ENCODE measurements at places on chromosomes 11 and 22.

DNA sequence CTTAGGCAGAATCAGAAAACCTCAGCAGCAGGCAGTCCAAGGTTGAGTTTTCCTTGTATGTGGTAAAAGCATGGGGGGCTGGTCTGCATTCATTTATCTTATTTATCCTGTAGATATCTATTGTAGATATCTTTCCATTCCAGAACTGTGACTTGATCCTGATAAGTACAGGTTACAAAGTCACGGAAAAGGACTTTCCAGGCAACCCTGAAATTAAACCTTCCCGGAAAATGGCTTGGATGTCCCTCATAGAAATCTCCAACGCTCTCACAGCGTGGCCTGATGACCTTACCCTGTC is 48.8 kb upstream of the MYO18B start:
- no peak for DNase-seq

DNA sequence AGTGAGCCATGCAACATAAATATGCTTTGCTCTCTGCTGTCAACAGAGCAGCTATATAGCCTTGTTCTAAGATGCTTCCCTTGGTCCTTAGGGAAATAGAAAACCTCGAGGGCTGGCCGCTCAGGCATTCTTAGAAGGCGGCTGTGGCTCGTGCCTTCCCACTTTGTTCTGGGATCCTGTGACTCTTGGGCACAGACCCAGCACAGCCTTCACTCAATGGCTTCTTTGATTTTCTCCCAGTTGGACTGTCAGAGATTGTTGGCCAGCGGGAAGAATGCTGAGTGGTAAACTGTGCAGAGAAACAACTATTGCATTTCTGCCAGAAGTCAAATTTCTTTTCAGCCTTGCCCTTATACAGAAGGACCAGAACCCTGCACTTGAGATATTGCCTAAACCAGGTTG is 9.5 kb upstream of the MICAL2 start:
- DNase-seq: no peak

DNA sequence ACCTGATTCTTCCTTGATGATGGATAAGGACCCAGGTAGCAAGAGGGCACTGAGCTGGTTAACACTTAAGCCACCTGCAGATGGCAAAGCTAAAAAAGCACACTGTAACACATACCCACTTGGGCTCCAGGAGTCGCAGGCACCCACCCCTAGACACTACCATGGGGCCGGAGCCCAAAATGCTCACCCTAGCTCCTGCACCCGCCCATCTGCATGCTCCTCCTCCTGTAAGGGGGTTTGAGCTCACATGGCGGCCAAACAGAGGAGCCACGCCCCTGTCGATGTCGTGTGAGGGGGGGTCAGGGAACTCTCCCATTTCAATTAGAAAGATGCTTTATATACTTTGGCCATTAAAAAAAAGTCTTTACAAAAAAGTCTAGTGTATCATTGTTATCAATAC is 370.7 kb downstream of the DLG2 start:
- DNase-seq: no peak

- no peak for DNase-seq
Observed at GRCh38 chr11:19395050-19395449, 154.3 kb upstream of the E2F8 start.

- DNase-seq: no peak
Observed at GRCh38 chr11:8083088-8083395, 2.0 kb downstream of the TUB start.

GRCh38 chr22:48335442-48336139 is 1492.1 kb downstream of the BRD1 start:
- no peak for DNase-seq

- no peak for DNase-seq
Observed at GRCh38 chr11:488992-489391, 18.1 kb downstream of the RNH1 start.

DNA sequence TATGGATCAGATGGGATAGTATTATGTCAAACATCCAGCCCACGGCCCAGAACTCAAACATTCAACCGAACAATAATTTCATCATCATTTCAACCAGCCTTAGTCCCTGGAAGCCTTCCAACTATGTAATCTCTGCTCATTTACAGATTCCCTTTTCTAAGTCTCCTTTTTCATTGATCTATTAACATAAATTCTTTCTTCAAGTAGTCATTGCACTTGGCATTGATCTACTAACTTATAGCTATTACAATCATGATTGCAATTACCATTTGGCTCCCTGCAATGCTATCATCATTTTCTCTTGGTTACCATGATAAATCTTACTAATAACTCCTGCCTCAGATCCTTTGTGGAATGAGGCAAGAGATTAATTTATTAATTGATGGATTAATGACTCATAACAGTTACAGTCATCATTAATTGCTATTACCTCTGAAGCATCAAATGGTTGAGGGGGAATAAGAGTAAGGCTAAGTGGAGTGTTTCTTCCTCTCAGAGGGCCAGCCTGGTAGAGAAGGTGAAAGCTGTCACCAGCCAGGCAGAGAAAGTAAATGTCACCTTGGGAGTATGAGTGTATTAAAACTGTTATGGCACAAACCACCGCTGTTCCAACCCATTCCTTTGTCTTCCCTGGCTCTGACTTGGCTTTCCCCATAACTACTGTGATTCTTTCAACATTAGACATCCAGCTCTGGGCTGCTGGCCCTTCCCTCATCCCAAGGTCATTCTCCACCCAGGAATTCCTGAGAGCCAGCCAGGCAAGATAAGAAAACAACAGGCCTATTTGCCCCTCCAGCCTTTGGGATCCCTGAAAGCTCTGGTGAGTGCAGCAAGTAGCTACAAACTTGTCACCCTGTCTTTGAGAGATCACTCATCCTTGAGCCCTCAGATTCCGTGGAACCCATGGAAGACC is 174.7 kb downstream of the RRAS2 start:
- no peak for DNase-seq

- DNase-seq: no peak
Observed at GRCh38 chr11:33507967-33508366, 192.7 kb downstream of the C11orf91 start.

DNA sequence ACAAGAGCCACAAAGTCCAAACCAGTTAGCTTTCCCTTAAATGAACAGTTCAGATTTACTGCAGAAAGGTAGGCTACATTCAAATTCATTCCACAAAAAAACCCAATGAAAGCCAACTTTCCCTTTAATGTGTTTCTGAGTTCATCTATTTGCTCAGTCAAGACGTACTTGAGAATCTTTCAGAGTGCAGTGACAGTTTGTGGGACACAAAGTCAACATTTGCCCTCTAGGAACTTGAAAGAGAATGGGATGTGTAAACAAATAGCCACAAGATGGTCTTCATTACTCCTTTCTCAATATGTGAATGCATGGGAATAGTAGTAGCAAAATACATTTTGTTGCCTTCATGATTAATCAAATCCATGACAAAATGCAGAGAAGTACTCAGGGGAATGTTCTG is 15.8 kb downstream of the RTCB start:
- DNase-seq: no peak

- peak; percentile 42 for DNase-seq
Observed at GRCh38 chr11:99739464-99740089, 718.8 kb downstream of the CNTN5 start.

GRCh38 chr11:77407613-77408012 is 66.3 kb downstream of the PAK1 start:
- DNase-seq: peak; percentile 40

DNA sequence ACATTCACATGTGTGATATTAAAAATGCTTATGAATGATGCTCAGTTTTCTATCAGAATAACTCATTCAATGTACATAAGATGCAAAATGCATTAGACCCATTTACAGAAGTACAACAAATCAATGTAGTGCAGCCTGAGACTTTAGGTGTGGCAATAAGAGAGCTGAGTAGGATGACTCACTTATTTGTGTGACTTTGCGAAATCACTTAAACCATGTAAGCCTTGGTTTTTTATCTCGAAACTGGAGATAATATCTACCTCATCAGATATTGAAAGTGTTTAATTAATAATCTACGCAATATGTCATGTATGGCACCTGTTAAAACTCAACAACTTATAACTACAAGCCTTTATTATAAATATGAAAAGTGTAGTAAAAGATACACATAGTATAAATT is 105.7 kb upstream of the LUZP2 start:
- DNase-seq: no peak

- DNase-seq: no peak
Observed at GRCh38 chr11:71139516-71140205, 112.7 kb downstream of the SHANK2 start.

DNA sequence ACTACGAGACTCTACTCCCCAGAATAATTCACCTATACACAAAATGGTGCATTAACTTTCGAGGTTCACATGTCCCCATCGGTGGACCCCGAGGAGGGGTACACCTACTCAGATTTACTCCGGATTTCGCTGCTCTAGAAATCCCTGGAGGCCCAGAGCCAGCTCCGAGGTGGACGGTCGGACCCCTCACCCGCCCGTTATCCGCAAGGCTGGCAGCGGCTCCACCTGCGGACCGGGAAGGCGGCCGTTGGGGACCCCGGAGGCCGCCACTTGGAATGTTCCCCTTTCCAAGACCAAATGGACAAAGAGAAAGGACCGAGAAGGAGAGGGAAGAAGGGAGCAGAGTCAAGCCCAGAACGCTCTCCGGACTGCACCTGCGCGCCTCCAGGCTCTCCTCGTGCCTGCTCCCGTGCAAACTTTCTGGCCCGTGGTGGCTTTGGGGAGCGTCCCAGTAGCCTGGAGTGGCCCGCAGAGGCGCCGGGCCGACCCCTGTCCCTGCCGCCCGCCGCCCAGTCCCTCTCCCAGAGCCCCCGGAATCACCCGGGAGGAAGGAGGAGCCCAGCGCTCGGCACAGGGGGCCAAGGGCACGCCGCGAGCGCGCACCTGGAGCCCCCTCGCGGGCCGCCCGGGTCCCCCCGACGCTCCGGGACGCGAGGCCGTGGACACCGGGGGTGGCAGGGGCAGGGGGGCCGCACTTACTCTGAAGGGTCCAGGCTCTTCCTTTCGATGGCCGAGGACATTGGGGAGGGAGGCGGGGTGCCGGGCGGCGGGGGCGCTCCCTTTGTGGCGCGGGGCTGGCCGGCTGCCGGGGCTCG is 23.0 kb downstream of the LMO2 start:
- DNase-seq: no peak

DNA sequence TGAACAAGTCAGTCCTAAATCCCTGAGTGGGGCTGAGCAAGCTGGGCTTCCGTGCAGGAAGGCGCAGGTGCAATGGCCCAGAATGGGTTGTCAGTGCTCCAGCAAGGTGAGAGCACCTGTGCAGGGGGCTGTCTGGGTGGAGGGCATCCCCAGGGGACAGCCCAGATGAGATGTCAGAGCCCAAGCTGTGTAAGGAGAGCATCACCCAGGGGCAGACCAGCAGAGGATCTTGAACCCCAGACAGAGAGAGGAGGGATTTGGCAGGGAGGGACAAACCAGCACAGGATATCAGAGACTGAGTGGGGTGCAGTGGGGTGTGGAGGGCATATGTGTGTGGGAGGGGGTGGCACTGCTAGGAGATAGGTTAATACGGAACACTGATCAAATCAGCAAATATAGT is 114.9 kb upstream of the TMEM45B start:
- DNase-seq: no peak

DNA sequence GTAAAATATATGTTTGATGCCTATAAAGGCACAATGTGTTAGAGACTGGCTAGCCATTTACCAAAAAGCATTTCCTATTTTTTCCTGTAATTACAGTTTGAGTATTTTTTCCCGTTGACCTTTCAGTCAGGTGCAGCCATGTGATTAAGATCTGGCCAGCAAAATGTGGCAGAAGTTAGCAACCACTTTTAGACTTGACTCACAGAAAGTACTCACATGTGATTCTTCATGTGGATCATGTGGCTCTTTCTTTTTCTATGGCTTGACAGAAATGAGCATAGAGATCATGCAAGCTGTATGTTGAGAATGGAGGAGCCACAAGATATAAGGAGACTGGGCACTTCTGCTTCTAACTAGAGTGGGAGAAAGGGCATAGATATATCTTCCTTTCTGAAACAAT is 27.3 kb upstream of the RAB38 start:
- no peak for DNase-seq

DNA sequence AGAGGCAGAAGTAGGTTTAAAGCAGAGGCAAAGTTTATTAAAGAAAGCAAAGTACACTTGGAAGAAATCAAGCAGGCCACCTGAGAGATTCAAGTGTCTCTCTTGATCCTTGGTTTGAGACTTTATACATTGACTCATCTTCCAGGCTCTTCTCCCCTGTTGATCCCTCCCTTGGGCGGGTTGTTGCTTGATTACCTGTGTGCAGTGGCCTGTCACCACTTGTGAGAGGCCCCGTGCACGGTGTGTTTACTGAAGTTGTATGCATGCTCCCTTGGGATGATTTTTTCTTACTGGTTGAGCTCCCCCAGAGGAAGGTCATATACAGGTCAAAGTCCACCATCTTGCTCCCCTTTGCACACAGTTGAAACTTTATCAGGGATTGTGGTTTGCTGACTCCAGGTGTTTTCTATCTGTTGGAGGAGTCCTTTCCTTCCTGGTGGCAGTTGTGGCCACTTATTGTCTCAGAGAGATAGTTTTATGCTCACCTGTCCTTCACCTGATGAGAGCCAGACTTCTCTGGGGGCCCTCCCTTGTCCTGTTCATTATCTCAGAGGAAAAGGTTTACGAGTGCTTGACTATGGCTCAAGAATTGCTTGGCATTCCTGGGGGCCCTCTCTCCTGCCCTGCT is 16.3 kb upstream of the RBMXL2 start:
- no peak for DNase-seq

GRCh38 chr11:12914400-12914912 is 94.7 kb upstream of the RASSF10 start:
- peak; percentile 49 for DNase-seq

- DNase-seq: no peak
Observed at GRCh38 chr22:35310556-35311550, 11.2 kb downstream of the TOM1 start.

GRCh38 chr11:112085822-112086421 is 634 bp downstream of the TIMM8B start:
- DNase-seq: no peak

- no peak for DNase-seq
Observed at GRCh38 chr11:910044-910588, 494 bp downstream of the CHID1 start.

GRCh38 chr11:68213135-68213515 is at the start of gene KMT5B:
Gene KMT5B, minus strand, starts transcription at chr11:68213296. Its CDS starts 23,220 bp downstream, at chr11:68190076.
- peak; percentile 81 for DNase-seq

- DNase-seq: no peak
Observed at GRCh38 chr11:34233215-34233614, 124.6 kb downstream of the ABTB2 start.

DNA sequence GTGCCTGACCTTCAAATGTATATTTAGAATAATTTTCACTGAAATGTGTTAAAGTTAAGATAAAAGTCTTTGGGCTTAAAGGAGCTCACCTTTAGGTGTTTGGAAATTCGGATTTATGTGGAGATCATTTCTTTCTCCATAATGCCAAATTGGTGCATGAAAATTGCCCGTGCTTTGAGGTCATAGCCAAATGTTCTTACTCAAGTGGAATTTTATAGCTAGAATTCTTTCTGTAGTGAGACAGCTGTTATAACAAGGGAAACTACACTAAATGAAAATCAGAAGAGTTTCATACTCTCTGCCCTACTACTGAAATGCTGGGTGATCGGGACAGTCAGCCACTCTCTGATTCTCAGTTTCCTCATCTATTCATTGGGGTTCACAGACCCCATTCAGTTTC is 89.5 kb upstream of the DBX1 start:
- DNase-seq: no peak

- no peak for DNase-seq
Observed at GRCh38 chr22:41488076-41488475, 19.2 kb downstream of the ACO2 start.

All from muscle of arm (tissue), 14 donors.